ENCODE measurements at places on chromosomes 4 and X.

GRCh38 chrX:38409289-38409688, 56.9 kb downstream of the OTC start:
- no peak for DNase-seq

GRCh38 chr4:173056271-173056670, 112.3 kb upstream of the GALNT7 start:
- DNase-seq = no peak

DNA sequence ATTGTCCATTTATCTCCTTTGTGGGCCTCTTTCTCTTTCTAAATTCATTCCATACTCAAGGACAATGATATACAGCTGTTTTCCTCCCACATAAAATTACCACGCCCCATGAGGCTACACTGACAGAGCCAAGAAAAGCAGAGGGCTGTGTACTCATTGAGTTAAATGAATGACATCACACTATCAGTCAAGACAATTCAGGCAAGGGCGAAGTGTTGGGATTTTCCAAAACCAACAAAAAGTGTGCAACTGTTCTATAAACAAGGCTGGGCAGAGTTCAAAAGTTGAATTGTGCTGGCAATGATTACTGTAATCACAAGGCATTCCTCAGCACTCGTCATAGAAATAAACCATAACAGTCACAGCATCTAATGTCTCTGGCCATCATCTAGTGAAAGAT, 799.6 kb upstream of the DIAPH2 start:
- DNase-seq = peak; percentile 1

GRCh38 chr4:90293320-90293719, 166.1 kb downstream of the CCSER1 start:
- DNase-seq = peak; percentile 14

DNA sequence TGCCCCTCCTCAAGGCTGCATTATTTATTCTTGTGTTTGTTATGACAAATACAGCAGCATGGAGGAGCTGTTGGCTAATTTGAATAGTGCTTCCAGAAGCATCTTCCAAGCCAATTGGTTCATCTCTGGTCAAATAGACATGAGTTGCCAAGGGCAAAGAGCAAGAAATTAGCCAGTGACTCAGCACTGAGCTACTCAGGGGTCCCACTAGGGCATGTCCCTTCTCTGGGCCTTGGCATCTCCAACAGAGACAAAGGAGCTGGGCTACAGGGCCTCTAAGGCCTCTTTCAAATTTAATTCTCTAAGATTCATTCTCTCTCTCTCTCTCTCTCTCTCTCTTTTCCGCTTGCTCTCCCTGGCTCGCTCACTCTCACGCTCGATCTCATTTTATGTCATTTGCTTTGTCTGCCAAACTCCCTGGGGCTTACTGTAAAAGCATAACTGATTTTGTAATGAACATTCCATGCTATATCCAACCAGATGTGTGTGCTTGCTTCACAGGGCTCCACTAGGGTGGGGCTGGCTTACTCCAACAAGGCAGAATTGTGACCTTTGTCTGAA, 86.7 kb upstream of the MAGEA4 start:
- DNase-seq = peak; percentile 19

DNA sequence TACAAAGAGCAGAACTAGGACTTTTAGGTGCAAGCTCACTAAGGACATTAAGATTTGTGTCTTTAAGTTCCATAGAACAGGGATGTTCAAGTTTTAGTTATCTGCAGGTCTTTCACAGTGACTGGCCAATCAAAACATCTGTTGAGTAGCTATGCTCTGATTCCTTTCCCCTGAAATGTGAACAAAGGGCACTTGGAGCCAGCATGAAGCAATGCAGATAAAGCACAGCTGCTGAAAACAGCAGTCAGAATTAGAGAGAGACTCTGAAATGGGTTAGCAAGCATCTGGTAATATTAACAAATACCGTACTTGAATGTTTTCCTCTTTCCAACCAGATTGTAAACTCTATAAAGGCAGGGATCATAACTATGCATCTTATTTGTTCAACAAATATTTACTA, 276.9 kb downstream of the RAB28 start:
- DNase-seq = no peak

DNA sequence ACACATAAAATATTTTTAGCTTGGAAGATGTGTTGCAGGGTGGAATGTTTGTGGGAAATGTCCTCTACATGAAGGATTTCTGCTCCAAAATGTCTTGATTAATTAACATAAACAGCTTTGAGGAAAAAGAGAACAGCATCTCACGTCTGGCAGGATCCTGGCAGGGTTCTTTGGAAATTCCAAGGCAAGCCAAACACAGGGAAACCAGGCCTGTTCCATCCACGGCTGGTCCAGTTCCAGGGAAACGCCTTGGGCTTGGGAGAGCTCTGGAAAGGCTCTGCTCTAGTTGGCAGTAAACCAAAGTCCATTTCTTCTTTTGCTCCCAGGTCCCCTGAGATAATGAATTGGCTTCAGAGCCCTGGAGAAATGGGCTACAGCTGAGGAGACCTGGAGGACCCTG, 42.4 kb upstream of the GAB1 start:
- no peak for DNase-seq

GRCh38 chr4:79625361-79625760, 217.3 kb upstream of the GK2 start:
- DNase-seq = no peak

GRCh38 chr4:104906276-104906675, 240.4 kb upstream of the TET2 start:
- no peak for DNase-seq

GRCh38 chr4:2688697-2689096, 67.4 kb downstream of the TNIP2 start:
- DNase-seq = no peak

DNA sequence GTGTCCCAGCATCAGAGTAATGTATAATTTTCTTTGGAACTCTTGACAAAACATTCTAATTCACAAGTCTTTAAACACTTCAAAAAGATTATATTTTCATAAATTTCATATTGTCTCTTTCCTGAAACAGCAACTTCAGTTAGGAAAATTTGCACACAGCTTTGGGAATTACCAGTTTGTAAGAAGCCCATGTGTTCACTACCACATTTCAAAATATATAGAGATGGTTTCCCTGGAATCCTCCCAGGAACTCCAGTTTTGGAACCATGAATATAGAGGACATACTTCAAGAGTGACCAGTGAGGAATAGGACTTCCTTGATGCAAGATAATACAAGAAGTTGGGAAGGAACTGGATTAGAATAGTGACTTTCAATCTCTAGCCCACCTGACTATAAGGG, 28.7 kb upstream of the HPGDS start:
- no peak for DNase-seq

- no peak for DNase-seq
Measured at GRCh38 chr4:54780149-54780495, 122.4 kb downstream of the KIT start.

DNA sequence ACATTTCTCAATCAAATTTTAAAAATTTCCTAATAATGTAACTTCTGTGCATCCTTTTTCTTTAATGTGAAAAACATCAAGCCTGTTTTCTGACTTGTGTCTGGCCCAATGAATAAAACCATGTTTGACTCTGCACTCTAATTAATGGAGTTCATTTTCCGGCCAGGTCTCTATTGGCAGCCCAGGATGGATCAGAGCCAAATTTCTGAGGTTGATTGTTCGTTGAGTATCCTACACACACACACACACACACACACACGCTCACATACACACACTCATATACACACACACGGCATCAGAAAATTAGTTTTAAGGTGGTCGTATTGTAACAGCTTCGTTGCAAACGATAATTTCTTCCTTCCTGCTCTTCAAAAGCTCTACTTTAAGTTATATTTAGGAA, 28.9 kb upstream of the TLL1 start:
- no peak for DNase-seq

- DNase-seq = no peak
Measured at GRCh38 chr4:8328866-8329559, 59.5 kb downstream of the HTRA3 start.

DNA sequence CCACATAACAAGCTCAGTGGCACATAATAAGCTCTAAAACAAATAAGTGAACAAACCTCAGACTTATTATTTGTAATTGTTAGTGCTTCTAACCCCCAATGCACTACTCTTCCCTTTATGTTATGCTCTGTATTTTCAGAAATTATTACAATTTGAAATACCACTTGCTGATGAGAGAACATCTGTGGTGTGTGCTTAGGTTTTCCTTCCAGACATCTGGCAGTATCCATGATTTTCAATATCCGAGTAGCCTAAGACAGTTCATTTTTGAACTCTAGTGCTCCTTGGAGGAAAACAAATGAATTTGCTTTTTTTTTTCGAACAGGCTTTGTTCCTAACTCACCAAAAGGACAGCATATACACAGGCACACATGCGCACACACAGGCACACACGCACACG, 278.7 kb upstream of the CLNK start:
- no peak for DNase-seq

GRCh38 chr4:22029803-22030202, 81.2 kb upstream of the KCNIP4 start:
- peak; percentile 76 for DNase-seq

DNA sequence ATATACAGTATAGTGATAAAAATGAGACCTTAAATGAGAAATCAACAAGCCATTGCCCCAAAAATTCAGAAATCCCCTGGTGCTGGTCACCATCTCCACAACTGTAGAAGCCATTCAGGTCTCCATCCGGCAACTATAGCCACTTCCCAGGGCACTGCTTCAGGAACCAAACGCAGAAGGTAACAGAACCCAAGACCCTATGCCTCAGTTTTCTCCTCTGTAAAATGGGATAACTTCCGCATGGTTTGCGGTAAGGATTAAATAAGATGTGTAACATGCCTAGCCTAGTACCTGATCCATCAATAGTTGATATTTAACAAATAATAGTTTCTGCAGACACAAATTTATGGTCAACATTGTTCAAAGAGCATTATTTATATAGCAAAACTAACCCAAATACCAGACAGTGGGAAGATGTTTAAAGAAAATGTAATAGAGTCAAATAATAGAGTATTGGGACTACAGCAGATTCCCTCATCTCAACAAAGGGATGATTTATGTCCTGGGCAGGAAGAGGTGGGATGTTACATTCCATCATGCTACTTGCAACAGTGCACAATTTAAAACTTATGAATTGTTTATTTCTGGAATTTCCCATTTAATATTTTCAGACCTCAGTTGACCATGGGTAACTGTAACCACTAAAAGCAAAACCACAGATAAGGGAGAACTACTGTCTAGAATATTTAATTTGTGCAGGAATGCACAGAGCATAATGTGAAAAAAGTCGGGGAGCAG, 30.0 kb downstream of the IRF2 start:
- peak; percentile 9 for DNase-seq

GRCh38 chrX:108344216-108344615, 94.0 kb downstream of the COL4A6 start:
- no peak for DNase-seq

GRCh38 chr4:169005453-169006099, 4.5 kb downstream of the CBR4 start:
- peak; percentile 25 for DNase-seq

- DNase-seq = no peak
Measured at GRCh38 chr4:124610211-124610610, 102.3 kb downstream of the ANKRD50 start.

GRCh38 chr4:79679859-79680258, 271.8 kb upstream of the GK2 start:
- no peak for DNase-seq

DNA sequence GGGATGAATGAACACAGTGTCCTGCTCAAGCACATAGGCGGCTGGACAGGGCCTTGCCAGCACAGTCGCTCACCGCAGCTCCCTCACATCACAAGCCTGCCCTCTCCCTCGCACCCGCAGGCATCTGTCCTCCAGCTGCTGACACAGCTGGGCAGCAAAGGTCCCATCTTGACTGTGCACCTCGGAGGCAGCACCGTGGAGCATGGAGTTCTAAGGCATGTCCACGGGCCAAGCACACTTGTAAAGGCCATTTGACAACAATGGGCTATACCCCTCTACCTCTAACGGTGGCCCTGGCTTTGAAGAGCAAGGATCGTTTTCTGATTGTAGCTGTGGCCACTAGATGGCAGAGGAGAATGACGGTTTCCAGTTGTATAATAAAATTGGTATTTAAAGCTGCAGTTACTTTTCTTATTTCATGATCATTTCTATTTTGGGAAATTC, 53.8 kb downstream of the APLN start:
- DNase-seq = no peak

- no peak for DNase-seq
Measured at GRCh38 chrX:31070057-31070468, 1.8 kb downstream of the FTHL17 start.

GRCh38 chr4:121669163-121669550, 27.6 kb downstream of the ANXA5 start:
- no peak for DNase-seq

DNA sequence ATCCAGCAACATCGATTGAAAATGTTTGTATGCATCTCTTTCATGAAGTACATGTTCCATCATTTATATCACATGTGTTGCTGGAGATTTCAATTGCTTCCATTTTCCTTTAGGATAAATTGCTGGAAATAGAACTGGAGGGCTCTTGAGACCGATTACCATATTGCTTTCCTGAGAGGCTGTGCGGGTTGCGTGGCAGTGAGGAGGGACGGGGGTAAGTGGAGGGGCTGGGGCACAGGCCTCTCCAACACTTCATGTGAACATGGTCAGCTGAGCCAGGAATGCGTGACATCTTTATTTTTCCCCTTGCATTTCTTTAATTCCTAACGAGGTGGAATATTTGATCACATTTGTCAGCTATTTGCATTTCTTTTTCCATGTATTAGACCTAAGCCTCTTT, 144.6 kb downstream of the TBL1X start:
- DNase-seq = peak; percentile 13

DNA sequence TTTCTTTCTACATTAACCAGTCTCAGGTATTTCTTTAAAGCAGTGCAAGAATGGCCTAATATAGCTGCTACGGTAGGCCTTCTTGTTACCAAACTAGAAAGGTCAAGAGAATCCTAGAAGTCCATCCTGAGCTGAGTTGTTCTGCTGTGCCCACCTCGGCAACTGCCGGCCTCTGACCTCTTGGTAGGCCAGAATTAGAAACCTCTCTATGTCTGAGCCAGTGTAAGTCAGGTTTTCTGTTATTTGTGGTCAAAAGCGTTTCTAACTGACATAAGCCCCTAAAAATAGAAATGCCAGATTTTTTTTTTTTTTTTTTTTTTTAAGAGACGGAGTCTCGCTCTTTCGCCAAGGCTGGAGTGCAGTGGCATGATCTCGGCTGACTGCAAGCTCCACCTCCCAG, 43.1 kb downstream of the SOWAHB start:
- no peak for DNase-seq

GRCh38 chrX:135944486-135944885, 29.3 kb downstream of the MMGT1 start:
- no peak for DNase-seq

- peak; percentile 95 for DNase-seq
Measured at GRCh38 chr4:94507708-94508107, 56.0 kb downstream of the PDLIM5 start.

DNA sequence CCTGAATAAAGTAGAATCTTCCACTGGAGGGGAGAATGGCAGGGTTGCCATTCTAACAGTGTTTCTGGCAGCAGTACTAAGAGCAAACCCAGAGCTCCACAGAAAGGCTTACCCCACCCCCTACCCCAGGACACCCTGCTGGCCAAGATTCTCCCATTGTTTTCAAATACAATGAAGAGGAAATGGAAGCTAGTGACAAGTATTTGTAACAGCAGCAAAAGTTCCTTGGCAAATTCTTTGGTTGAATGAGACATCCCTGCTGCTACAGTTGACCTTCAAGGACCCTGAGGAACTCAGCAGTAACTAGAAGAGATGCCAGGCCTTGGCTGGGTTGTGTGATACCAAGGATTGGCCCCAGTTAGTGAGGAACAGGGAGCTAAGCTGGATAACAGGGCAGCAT, 124.2 kb upstream of the DGKK start:
- peak; percentile 13 for DNase-seq

- no peak for DNase-seq
Measured at GRCh38 chr4:10460313-10461047, 3.3 kb upstream of the ZNF518B start.

- DNase-seq = no peak
Measured at GRCh38 chr4:628821-629635, 3.7 kb downstream of the PDE6B start.
